T1000 (cell line): ENCODE measurements at places on chromosomes 4 and X.

DNA sequence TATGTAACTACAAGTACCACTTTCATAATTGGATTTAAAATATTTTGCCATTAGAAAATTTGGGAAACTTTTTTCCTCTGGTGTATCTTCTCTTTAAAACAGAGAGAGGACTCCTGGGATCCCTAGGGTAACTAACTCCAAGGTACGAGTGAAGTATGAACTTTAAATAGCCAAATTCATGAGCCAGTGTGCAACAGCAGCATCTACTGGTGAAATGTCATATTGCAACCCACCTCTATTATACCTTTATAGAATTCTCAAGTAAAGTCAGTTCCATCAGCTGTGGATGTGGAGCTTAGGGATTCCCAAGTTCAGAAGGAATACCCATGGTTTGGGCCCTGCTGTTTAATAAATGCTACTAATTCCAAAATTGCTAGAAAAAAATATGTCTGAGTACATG, 282.7 kb upstream of the TAPT1 start:
- DNase-seq, result no peak

- no peak for DNase-seq
These were observed 848 bp downstream of the ACSL4 start for GRCh38 chrX:109732017-109732801.

GRCh38 chr4:71540749-71541269, 202.0 kb downstream of the SLC4A4 start:
- DNase-seq, result no peak

DNA sequence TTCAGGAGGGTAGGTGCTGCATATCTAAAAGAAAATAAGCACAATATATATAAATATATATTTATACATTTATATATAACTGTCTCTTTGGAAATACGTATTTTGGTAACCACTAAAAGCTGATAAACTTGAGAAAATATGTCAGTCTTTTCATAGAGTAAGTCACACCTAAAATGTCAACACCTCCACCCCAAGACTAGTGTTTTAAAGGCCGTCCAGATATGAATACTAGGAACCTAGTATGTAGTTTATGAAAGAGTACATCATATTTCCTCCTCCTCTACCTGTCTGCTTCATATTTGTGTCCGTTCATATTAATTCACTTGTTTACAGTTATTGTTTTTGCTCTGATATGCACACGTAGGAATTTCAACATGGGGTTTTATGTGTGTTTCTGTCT, 45.2 kb downstream of the MTMR8 start:
- DNase-seq, result no peak

GRCh38 chr4:42357325-42357724, 40.0 kb upstream of the SHISA3 start:
- DNase-seq, result no peak

- DNase-seq, result no peak
These were observed 69.6 kb downstream of the WNK3 start for GRCh38 chrX:54288277-54288676.

DNA sequence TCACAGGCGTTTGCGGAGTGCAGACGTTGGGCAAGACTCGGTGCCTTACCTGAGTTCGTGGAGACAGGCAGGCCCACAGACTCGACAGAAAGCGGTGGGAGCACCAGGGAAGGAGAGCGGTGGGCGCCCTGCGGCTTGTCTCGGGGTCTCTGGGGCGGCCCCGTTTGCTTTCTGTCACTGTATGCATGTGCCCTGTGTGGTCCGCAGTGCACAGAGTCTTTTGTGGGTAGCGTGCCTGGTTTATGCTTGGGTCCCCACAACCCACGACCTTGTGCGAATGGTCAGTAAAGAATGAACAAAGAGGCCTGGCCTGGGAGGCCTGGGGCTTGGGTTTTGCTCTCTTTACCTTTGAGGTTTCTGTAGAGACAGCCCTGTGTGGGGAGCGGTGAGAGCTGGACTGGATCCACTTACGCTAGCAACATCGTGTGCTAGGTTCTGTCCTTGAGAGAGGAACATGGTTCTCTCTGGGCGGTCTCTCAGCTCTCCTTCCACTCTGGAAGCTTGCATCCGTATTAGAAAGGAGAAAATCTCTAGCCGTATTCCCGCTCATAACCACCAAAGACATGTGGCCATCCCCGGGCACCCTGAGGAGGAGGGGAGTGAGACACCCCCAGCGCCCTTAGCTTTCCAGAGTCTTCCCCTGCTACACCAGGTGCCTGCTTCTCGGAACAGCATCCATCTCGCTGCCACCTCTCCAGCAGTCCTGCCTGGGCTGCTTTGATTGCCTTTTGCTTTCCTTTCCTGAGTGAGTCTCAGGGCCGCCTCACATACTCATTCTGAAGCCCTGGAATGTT, 1.2 kb downstream of the TADA2B start:
- no peak for DNase-seq

DNA sequence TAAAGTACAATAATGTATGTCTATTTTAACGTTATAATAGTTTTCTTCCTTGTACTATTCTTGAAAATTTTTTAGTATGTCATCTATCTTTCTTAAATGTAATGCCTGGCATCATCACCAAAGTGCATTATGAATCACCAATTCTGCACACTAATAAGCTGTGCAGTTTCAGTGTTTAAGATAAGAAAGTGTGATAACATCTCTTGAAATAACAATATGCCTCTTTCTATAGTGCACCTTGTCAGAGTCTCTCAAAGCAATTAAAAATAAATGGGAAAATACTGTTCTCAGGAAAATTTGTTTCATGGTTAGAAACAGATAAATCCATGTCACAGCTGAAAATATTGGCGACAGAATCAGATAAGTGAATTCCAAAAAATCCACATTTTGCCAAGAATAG, 457.4 kb upstream of the PCDH10 start:
- DNase-seq, result no peak

- DNase-seq, result peak; percentile 0
These were observed 16.6 kb downstream of the AP1S2 start for GRCh38 chrX:15838017-15838416.

DNA sequence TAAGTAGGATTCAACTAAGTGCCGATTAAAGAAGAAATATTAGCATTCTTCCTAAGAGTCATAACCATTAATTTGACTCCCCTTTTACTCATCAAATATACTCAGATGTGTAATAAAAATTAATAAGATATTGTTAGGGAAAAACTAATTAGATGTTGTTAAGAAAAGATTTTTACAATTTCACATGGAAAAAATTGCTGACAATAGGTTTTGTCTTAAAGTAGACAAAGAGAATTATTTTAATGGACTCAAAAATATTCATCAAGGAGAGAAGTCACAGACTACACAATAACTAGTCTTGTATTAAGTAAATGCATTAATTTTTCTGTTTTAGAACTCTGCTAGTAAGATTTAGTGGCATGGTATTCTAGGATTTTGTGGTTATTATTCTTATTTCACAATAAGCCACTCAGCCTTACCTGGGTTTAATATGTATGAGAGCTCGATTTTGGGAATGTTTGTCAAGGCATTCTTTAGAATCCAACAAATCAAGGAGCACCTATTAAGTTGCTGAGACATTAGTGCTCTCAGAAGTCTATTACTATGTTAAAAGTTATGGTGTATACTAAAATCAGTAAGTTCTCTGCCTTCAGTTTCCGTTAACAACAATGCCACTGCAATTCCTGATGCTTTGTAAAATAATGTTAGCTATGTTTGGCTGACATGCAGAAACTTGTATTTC, 110.2 kb upstream of the UGT8 start:
- no peak for DNase-seq

- DNase-seq, result no peak
These were observed 212.4 kb upstream of the TTC29 start for GRCh38 chr4:147157860-147158701.

- DNase-seq, result no peak
These were observed 708 bp downstream of the TMSB4X start for GRCh38 chrX:12975670-12975965.

- no peak for DNase-seq
These were observed 25.1 kb upstream of the USO1 start for GRCh38 chr4:75699299-75699698.

DNA sequence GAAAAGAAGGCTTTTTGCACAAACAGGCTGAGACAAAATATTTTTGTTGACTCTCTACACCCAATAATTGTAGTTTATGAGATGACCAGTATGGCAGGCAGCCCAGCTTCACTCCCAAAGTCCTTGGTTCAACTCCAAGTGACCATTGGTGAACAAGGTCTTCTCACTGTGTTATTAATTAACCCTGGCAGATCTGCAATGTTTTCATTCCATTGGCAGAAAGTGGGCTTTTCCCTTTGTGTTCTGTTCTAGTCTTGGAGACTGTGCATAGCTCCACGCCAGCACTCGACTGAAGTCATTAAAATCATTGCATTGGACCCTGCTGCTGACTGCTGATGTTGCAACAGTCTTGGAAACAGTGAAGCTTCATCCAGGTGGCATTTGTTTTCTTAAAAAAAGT, 277.3 kb upstream of the HAND2 start:
- no peak for DNase-seq

DNA sequence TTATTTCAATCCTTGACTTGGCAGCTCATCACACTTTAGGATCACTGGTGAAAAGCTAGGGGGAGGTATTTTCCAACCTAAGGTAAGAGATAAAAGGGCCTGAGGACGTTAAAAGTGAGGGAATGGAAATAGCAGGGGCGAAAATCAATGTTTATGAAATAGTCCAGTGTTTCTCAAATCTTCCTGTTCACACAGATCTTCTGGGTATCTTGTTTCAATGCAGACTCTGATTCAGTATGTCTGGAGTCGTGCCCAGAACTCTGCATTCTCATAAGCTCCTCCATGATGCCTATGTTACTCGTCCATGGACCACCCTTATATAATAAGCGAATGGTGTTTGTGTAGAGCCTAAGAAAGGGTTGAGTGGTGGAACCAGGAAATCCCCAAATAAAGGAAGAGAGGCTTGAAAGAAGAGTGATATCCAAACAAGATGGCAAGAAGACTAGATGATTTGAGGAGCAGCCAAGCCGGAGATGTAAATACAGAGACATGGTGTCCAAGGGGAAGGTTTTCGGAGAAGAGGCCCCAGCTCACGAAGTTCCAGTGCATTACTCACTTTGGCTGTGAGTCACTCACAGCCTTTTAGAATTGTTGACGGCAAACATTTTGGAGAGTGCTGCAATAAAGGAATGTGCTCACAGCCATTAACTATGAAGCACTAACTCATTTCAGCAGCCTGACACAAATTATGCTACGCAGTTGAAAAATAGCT, 215.6 kb upstream of the PPARGC1A start:
- peak; percentile 68 for DNase-seq

DNA sequence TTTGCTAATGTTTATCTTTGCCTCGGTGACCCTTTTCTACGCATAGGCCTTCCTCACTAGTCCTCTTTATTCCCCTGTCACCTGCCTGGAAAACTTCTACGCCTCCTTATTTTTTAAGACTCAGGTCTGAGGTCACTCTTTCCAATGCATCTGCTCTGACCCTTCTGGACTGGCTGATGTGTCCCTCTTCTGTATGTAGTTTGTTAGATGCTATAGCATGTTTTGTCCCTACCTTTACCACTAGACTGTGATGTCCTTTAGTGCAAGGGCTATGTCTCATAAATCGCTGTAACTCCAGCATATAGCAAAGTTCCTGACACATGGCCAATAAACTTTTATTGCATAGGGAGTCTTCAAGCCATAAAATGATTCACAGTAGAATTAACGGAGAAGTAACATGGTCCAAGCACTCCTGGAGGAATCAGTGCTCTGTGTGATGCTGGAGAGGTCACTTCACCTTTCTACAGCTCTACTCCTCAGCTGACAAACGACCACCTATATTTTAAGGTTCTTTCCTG, 872.5 kb upstream of the SLIT2 start:
- DNase-seq, result no peak

DNA sequence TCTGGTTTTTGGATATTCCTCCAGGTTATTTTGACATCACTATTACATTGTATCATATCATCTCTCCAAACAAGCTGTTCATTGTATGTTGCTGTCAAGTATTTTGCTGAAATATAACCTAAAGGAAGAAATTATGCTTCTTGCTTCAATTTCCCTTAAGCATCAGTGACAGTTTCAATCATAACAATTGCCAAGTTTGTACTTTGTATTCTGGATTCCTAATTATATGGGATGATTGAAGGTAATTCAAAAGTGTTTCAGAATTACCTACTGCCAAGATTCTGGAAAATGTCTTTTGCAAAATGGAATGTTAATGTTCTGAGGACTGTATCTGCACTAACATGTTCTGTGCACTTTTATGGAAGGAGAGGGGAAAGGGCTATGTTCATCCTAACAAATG, 228.7 kb downstream of the PRDM5 start:
- no peak for DNase-seq

DNA sequence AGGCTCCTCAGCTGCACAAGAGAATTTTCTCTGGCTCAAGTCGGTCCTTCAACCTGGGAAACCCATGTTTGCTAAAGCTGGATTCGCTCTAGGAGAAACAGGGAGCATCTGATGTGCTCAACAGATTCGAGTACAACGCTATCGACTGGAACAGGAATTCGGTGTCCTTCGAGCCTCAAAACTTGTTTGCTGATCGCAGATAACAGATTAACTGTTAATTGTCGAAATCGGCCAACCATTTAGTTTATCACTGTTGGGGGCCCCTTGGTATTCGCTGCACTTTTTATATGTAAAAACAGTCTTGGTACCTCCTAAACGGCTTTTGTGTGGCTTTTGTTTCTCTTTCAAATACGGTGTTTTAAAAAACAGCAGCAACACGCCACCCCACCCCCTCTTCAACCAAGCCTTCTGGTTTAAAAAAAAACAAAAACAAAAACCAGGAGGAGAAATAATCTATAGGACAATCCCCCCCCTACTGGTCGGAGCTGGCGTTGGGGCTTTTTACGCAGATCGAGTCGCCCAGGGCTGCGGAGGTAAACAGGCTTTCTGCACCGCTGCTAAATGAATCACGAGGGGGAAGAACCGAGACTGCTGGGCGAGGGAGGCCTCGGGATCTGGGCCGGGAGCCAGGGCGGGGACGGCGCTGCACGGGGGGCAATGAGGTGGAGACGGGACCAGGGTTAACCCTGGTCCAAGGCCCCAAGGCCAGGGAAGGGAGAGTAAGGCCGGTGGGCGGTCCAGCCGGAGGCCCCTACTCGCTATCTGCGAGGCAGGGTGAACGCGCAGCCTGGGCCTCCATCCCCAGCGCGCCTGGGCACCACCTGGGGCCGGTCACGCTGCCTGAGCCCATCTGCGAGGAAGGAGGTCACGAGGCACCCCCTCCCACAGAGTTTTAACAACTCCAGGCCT, 71.7 kb upstream of the BCOR start:
- peak; percentile 2 for DNase-seq

DNA sequence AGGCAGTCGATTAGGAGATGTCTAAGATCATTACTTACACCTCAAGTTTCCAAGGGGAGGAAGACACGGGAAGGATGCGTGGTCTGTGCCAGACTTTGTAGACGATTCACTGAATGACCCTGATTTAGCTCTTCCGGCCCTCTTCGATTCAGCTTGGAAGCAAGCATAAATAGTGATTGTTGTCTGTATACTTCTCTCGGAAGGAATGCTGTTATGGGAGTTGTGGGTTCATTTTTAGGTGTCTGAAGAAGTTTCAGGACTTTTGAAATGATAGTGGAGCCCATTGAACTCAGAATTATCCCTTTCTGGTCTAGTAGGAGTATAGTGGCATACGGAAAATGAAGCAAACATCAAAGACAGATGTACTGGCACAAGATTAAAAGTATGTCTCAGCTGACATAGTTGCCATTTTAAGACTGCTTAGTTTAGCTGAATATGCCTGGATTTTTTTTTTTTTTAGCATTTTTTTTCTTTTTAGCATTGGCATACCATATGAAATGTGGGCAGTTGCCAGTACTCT, 1.0 kb upstream of the ANKRD17 start:
- DNase-seq, result no peak

- DNase-seq, result no peak
These were observed 43.5 kb downstream of the MID1 start for GRCh38 chrX:10576777-10577447.
